ENCODE measurements at places on chromosomes 7 and 10.

GRCh38 chr10:119511828-119512515 is 30.5 kb downstream of the RGS10 start:
- no peak for DNase-seq

DNA sequence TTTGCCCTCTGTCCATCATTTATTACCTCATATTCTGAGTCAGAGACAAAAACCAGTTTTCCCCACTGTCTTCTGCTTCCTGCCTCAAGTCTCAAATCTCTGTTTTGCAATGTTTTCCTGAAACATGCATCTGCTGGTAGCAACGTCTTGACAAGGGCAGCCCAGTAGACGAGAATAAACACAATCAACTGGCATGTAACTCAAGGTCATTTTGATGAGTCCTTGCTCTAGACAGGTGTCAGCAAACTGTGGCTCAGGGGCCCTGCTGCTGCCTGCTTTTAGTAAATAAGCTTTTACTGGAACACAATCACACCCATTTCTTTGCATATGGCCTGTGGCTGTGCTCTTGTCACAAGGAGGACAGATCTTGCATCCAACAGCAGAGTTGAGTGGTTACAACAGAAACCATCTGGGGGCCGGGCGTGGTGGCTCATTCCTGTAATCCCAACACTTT is 59.8 kb downstream of the ITIH5 start:
- no peak for DNase-seq

DNA sequence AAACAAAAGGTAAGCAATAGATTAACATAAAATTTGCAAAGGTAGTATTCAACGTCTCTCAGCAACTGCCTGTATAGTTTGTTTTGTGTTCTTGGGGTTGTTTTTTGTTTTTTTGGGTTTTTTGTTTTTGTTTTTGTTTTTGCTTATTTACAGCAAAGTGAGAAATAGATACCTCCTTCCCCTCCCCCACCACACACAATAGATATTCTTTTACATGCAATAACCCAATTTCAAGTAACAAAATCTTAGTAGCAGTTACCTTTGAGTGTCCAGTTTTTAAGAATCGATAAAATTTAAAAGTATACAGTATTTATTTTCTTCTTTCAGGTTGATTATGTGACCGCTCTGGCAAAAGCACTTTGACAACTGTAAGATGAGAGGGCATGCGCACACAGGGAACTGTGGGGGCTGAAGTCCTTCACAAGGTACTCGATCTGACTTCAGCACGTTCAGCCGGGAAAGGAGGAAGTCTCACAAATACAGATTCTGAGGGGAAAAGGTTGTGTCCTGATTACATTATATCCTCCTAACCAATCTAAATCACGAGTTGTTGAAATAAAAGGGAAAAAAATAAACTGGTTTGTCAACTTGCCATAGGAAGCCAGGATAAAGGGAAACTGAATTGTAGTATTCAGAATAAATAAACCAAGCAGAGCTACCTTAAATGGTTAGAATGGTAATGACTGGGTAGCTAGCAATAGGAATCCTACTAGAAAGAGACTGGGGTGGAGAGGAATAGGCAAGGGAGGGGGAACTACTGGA is 47.8 kb downstream of the CPEB3 start:
- peak; percentile 68 for DNase-seq

- no peak for DNase-seq
These were observed 50.4 kb downstream of the DYNC1I1 start for GRCh38 chr7:95822717-95823116.

- no peak for DNase-seq
These were observed 30.7 kb downstream of the RTKN2 start for GRCh38 chr10:62237966-62238365.

GRCh38 chr7:44396931-44397545 is 71.6 kb upstream of the CAMK2B start:
- no peak for DNase-seq

DNA sequence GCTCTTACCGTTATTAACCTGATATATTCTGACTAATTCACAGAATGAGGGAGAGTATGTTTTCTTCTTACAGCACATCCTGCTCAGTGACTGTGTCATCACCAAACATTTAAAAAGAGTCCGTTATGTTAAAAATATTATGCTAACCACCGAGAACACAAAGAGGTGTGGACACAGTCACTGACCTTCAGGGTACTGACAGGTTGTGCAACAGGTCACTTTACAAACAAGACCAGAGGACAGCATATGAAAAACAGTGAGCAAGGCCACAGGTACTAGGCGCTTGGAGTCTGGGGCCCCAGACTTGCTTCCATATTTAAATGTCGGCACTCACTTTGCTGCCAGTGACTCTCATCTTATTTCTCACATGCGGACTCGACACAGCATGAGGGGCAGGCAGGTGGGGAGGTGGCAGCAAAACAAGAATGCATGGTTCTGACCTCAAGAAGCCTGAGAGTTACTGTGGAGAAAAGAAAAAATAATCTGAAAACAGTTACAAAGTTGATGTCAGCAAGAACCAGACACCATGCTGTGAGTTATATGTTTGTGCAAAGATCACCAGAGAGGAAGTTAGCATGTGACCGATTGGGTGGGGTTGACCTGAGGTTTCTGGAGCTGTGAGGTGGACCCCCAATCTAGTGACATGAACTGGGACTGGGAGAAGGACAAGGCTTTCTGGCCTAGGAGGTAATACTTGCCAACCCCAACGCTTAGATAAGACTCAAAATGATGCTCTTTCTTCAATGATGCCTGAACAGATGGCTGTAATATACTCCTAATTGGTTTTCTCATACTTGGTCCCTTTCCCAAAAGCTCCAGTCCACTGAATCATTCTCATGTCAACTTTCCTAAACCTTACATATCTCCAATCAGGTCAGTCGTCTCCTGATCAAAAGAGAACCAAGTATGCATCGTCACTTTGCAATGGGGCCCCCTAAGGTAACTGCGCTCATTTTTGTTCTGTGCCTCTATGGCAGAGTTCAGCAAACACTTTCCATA is 102.4 kb downstream of the HIPK2 start:
- DNase-seq, result no peak

GRCh38 chr10:92816091-92816531 is 32.2 kb upstream of the EXOC6 start:
- DNase-seq, result no peak

DNA sequence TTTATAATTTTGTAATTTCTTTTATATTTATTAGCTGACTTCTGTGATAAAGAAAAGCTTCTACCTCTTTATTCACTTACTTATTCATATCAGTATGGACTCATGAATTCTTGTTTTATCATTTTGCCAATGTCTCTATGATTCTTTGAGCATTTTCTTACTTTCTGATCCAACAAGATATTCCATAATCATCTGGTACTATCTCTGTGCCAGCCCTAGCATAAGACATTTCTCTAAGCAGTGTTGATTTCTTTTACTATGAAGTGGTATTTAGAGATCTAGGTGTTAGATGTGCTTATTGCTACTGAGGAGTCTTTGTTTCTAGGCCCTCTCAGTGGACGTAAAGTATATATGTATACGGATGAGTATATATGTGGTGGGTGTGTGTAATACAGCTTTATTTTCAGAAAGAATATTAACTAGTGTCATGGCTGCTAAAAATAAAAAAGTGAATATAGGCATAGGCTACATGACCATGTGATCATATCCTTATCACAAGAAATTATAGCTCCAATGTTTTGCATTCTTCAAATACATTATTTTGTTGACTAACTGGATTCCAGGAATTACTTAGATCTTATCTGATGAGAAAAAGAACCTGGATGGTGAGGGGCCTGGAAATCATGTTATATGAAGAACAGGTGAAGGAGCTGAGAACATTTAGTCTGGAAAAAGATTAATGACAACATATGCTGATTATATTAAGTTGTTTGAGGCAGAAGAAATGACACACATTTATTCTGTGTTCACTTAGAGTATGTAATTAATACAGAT is 13.1 kb downstream of the PHTF2 start:
- no peak for DNase-seq

DNA sequence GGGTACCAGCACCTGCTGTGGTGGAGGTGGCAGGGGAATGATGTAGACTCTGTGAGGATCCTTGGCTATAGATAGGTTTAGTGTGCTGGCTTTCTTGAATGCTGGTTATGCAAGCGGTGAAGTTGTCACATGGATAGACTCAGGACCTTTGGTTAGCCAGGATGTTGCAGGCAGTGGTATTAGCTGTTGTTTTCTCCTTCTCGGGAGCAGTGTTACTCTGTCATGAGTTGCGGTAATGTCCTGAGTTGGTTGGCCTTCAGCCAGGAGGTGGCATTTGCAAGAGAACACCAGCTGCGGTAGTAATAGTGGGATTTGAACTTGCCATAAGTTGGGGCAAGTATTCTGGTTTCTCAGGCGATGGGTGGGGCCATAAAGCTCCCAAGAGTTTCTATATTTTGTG is 10.8 kb downstream of the AGK start:
- DNase-seq, result no peak

GRCh38 chr10:4844864-4845263 is 18.9 kb downstream of the AKR1E2 start:
- DNase-seq, result no peak

- DNase-seq, result no peak
These were observed 31.6 kb upstream of the TMEM72 start for GRCh38 chr10:44879531-44879899.

DNA sequence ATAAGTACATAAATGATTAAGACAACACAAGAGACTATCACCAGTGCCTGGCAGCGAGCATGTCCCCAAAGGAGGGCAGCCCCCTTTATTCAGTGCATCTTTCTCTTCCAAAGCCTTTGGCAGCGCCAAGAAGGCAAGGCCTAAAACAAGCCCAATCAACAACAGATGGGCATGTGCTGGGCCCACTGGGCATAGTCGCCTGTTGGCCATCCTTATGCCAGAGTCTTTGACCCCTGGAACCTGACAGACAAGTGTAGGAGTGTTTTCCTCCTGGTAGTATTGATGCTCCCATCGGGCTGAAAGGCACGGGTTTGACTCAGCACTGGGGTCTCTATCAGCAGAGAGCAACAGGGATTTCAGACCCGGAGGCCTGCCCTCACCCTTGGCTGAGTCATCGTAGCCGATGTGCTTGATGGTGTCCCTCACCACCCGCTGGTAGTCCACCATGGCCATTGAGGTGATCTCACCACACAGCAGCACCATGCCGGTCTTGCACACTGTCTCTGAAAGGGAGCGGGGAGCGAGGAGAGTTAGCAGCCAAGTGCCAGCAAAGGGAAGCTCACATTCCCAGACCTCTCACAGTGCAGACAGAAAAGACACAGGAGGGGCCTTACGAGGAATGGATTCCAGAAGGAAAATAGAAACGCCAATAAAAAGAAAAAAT is 5.8 kb downstream of the MAT1A start:
- no peak for DNase-seq

GRCh38 chr7:155799514-155799913 is 12.7 kb downstream of the SHH start:
- no peak for DNase-seq

DNA sequence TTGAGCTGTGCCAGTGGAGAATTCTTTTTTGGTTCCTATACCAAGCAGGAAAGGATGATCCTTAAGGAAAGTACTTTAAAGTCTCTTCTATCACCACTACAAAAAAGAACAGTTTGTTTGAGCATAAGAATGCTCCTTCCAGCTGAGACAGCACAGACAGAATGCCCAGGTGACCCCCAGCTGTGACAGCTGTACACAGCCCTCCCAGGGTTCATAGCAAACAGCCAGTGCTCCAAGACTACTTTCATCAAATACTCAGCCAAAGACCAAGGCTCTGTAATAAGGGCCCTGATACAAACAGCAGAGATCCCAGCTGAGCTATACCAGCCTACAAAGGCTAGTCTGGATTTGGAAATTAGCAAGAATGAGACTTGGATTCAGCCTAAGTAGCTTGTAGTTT is 65.7 kb downstream of the NXPH1 start:
- DNase-seq, result no peak

DNA sequence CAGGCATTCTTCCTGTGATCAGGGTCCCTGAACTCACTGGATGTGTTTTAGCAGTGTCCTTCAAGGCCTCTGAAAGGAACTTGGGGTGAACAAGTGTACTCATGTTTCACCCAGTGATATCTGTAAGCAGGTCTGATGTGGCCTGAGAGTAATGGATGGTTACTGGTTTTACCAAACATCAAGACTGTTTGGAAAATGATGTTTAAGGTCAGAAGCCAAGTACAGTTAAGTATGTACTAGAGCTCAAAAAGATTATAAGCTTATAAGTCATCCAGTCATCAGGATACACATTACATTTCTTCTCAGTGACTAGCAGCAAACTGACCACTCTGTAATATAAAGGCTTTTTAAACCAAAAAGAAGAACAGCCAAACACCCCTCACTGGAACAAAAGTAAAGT is 79.8 kb upstream of the PTN start:
- DNase-seq, result no peak

GRCh38 chr10:113617086-113617485 is 46.8 kb downstream of the NRAP start:
- no peak for DNase-seq

- DNase-seq, result peak; percentile 25
These were observed 1.5 kb downstream of the MKX start for GRCh38 chr10:27743877-27744801.

DNA sequence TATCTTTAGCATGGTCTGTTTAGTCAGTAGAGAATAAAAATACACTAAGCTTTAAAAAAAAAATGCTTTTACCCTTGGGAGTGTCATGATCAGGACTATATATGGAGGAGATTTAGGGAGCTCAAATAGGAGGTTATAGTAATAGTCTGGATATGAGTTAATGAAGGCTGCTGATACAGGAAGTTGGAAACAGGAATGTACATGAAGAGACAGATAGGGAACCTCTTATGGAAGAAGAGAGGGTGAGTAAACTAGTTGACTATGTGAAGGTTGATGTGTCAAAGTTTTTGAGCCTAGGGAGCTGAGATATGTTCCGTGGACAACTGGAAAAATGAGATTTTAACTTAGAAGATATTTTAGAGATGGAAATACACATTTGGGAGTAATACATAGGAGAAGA is 472.0 kb upstream of the FZD8 start:
- no peak for DNase-seq

DNA sequence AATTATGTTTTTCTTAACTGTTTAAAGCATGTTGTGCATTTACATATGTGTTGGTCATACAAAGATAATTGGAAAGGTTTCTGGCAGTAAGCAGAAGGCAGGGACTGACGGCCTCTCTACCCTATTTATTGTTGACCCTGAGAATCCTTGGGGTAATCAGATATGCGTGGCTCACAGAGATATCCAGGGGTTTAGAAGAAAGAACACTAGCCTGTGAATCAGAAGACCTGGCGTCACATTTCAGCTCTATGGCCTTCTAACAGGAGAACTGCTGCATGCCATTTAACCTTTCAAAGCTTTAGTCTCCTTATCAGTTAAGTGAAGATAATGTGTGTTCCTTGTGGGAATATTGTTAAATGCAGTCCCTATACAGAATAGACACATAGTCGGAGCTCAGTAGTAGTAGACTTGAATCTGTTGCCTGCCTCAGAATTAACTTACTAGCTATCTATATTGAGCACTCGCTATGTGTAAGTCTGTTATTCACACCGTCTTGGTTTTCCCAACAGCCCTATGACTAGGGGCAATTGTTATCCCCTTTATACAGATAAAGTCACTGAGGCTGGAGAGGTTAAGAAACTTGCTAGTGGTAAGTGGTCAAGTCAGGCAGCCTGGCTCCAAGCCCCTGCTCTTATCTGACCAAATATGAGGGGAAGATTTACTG is 129.6 kb upstream of the ANKRD1 start:
- DNase-seq, result no peak

- DNase-seq, result no peak
These were observed 18.6 kb downstream of the MINDY3 start for GRCh38 chr10:15841696-15842095.

Measured in CD8-positive, alpha-beta T cell (primary cell).